Right renal cortex interstitium (tissue), 3 donors: ENCODE measurements at places on chromosomes 16 and 17. TPM values are rescaled to one million over a fixed set of nuclear protein-coding genes. Genes with fewer than 3 reads are reported as not detected.

DNA sequence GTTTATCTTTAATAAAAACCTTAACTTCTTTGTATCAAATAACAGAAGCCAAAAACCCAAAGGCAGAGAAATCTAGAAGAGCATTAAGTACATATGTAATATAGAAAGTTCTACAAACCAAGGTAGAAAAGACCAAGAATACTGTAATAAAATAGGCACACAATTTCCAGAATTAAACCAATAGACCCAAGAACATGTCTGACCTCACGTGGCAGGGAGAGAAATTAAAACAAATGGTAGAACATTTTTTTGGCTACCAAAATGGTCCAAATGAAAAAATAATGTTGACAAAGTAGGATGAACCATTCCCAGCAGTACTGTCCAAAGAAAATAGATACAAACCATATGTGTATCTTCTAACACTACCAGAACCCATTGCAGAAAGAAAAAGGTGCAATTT lies 183.5 kb downstream of the CPPED1 start:
- no peak for DNase-seq

GRCh38 chr16:15779664-15780351 lies 77.0 kb downstream of the MYH11 start:
- DNase-seq: no peak

GRCh38 chr17:10261098-10261497 lies 62.7 kb upstream of the GAS7 start:
- no peak for DNase-seq

GRCh38 chr16:20803192-20803560 lies 3.1 kb downstream of the ERI2 start:
- DNase-seq: no peak

DNA sequence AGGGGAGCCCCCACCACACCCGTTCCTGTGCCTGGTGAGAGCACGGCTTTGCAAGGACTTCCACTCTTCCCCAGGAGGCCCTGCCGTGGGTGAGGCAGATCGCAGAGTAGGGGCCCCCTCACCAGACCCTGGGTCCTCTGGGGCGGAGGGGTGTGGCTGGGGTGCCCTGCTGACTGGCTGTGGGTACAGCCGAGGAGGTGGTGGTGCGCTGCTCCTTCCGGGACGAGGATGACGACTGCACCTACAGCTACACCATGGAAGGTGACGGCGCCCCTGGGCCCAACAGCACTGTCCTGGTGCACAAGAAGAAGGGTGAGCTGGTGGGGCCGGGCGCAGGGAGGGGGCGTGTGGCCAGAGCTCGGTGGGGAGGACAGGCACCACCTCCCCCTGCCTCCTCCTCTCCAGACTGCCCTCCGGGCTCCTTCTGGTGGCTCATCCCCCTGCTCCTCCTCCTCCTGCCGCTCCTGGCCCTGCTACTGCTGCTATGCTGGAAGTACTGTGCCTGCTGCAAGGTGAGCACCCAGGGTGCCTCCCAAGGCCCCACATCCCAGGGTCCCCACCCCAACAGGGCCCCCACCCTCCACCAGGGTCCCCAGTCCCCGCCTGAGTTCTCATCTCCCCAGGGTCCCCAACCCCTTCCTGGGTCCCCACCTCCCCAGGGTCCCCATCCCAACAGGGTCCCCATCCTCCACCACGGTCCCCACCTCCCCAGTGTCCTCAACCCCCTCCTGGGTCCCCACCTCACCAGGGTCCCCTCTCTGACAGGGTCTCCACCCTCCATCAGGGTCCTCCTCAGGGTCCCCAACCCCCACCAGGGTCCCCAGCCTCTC lies 16.1 kb downstream of the ITGB4 start:
- DNase-seq: no peak

- DNase-seq: no peak
These were observed 9.4 kb upstream of the CPSF4L start for GRCh38 chr17:73271072-73271471.

PRSS22 gene
- 7.4 TPM for polyA plus RNA-seq

GRCh38 chr16:11877374-11877773 lies 26.0 kb upstream of the RSL1D1 start:
- DNase-seq: no peak

GRCh38 chr17:41116297-41116696 lies 1.9 kb downstream of the KRTAP4-11 start:
- DNase-seq: no peak
